Stimulated activated CD4-positive, alpha-beta T cell treated with anti-CD3 and anti-CD28 coated beads, TNF-alpha, amount 100 ng/mL, for 1 hour (primary cell): ENCODE measurements at places on chromosomes 6 and 20.

DNA sequence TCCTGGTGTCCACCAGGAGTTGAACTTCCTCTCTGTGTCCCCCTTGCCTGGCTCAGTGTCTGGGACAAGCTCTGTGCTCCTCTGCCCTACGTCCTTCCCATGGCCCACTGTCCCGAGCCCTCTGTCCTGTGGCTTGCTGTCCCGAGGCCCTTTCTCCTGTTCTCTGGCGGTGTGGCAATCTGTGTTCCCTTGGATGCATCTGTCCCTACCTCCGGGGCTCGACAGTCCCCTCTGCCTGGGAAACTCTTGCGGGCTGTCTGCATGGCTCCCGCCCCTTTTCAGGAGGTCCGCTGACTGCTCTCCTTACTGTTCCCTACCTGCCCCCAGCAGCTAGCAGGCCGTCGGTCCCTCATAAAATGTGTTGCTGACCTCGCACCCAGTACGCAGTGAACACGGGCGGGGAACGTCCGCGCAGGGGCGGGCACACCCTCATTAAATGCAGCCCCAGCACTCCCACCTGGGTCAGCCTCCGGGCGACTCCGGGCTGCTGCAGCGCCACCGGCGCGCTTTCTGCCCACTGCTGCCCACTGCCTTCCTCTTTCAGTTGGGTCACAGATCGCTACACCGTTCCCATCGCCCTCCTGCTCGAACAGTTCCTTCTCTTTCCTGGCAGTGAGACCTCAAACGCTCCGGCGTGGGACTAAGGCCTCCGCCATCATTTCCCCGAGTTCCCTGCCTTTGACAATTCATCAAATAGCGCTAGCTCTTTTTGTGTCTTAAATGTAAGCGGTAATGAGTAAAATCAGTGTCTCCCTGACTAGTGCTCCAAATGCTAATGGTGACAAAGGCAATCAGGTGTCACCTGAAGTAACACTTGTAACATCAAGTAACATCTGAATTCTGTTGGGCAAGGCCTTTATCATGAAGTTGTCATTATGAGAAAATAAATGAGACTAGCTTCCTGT lies 60.5 kb downstream of the RSPH3 start:
- no peak for DNase-seq

DNA sequence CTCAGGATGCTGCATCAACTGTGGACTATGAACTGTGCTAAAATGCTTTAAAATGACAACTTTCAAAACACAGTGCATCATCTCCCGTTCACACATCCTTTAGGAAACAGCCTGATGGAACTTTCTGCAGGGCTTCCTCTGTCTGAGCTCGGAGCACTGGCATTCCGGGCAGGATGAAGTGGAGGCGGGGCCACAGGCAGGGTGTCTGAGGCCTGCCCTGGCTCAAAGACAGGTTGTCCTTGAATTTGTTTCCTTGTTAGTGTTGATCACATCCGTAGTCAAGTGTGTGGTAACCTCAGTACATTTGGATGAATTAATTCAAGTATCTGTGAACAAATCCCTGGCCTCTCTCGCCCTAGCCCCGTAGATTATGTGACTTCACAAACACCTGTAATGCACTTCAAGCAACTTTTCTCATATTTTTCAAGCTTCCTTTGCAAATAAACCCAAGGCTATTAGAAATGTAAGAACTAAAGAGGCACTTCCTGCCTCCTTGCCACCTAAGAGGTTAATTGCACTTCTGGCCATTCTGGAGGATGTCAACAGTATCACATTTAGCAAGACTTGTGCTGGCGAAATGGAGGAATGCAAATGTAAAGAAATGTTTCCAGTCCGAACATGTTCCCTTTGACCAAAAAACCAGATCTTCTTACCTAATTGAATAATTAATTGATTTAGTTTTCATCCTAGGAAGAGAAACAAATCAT lies 3.1 kb downstream of the CD93 start:
- DNase-seq = no peak

GRCh38 chr20:53002786-53003185 lies 30.6 kb downstream of the TSHZ2 start:
- no peak for DNase-seq

DNA sequence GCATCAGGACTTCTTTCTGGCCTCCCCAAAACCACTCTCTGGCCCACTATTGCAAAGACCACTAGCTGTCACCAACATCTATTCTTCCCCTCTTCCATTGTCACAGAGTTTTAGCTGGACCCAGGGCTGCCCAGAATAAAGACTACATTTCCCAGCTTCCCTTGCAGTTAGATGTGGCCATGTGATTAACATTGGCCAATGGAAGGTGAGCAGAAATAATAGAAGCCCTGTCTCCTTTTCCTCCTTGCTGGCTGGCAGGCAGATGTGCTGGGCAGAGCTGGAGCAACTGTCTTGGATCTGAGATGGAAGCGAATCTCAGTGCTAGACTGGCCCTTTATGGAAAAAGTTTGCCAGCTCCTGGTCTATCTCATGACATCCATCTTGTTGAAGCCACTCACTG lies 97.0 kb downstream of the KCNB1 start:
- DNase-seq = no peak

GRCh38 chr6:169490246-169490641 lies 211.6 kb downstream of the WDR27 start:
- no peak for DNase-seq
